Smooth muscle cell of the coronary artery (primary cell): ENCODE measurements at places on chromosomes 6 and 20. TPM values are rescaled to one million over a fixed set of nuclear protein-coding genes. Genes with fewer than 3 reads are reported as not detected.

The KATNA1 gene
- total RNA-seq: 23.9 and 32.2 TPM in 2 replicates

The RUNX2 gene
- 0.70 and 2.1 TPM in 2 replicates for total RNA-seq

The OPRL1 gene
- total RNA-seq: 1.5 and 2.3 TPM in 2 replicates

The LTB gene
- total RNA-seq: not detected in 2 replicates

The LY6G6F gene
- total RNA-seq: not detected in 2 replicates

The STX11 gene
- total RNA-seq: 0.35 and 1.7 TPM in 2 replicates

The SENP6 gene
- total RNA-seq: 23.1 and 49.4 TPM in 2 replicates

The IRAK1BP1 gene
- 1.6 and 2.2 TPM in 2 replicates for total RNA-seq

The PRPF6 gene
- total RNA-seq: 61.0 and 84.8 TPM in 2 replicates

The ZNF343 gene
- 12.0 and 12.8 TPM in 2 replicates for total RNA-seq
